ENCODE measurements at places on chromosomes 11 and 22.
A peak's percentile ranks its signal among the peaks of the same experiment; 100 is the strongest.

DNA sequence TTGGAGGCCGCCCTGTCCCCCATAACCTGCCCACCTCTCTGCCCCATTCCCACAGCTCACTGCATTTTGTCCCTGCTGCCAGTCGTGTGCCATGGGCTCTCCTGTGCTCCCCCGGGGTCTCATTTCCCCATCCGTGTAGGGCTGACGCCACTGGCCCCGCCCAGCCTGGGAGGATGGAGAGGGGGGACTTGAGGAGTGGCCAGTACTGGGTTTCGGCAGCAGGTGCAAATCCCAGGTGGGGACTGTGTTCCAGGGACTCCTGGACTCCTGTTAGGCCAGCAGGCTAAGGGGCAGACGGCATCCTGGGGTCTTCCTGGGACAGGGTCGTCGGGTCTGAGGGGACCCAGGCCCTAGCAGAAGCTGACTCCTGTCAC is 1.2 kb upstream of the MYO7A start:
- peak; percentile 72 for DNase-seq

GRCh38 chr11:47375546-47376085 is 2.7 kb downstream of the SPI1 start:
- no peak for DNase-seq

DNA sequence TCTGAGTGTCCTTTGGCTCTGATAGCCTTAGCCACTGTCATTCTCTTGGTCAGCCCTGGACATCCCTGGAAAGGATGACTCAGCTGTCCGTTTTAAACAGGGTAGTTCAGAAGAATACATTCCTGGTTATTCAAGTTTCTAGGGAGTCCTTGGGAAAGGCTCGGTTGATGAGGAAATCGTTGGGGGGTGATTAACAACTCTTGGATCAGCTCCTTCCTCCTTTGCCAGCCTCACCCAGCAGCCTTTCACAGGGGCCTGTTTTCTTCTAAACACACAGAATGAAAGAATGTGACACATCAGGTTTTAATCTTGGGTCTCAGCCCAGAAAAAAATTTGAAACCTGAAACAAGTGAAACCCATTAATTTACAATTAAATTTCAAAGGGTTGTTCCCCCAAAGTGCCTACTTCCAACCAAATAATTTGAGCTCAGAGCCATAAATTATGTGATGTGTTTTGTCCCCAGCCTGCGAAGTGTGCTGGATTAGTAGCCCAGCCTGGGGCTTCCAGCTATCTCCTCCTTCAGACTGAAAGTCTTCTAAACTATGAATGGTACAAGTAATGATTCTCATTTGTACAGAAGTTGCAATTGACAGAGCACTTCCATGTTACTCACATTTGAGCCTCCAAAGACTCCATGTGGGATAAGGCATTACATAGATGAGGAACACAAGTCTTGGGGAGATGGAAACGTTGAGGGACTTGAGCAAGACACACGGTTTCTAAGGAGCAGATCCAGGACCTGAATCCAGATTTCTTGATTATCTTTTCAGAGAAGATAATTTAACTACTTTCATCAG is 19.3 kb upstream of the MRGPRX2 start:
- no peak for DNase-seq

DNA sequence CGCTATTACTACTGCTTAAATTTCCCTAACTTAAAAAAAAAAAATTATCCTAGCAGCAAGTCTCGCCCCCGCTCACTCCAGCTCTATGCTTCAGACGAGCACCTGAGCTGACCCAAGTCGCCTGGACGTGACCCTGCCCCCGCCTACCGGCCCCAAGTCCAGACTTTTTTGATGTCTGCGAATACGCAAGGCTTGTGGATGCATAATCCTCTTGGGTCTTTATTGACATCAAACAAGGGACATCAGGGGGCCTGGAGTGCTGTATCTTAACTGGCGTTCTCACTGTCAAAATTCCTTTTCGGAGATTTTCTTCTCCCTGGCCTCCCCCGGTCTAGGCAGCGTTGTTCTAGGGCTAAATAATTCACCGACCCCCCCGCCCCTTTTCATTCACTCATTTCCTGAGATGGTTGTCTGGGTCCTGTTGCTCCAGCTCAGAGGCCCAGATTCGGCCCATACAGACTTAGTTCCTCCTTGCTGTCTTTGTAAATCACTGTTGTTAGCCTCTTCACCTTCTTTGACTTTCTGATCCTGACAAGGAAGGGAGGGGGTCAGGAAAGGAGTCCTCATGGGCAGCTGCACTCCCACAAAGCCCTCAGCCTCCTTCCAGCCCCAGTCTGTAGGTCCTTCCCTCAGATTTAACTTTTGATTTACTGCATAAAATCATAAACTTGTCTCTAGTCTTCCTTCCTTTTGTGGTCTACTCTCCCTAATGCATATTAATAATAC is 601 bp upstream of the LRP4 start:
- no peak for DNase-seq

DNA sequence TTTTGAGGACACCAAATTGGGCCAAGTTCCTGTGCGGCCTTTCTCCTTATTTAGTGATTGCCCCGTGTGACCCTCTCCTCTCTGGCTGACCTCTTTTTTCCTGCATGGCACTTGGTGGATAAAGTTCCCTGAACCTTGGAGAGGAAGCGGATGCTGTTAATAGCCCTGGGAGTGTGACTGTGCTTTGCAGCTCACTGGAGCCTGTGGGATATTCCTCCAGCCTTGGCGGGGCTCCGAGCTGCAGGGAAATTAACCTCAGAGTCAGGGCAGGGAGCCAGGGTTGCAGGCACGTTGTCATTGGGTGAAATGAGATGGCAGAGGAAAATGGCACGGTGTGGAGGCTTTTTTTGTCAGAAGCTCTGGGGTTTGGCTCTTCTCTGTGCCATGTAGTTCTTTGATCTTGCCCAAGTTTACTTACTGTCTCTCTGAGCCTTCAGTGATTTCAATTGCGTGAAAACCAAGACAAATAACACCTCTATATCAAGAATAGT is 965 bp downstream of the OR9Q1 start:
- DNase-seq, result no peak

DNA sequence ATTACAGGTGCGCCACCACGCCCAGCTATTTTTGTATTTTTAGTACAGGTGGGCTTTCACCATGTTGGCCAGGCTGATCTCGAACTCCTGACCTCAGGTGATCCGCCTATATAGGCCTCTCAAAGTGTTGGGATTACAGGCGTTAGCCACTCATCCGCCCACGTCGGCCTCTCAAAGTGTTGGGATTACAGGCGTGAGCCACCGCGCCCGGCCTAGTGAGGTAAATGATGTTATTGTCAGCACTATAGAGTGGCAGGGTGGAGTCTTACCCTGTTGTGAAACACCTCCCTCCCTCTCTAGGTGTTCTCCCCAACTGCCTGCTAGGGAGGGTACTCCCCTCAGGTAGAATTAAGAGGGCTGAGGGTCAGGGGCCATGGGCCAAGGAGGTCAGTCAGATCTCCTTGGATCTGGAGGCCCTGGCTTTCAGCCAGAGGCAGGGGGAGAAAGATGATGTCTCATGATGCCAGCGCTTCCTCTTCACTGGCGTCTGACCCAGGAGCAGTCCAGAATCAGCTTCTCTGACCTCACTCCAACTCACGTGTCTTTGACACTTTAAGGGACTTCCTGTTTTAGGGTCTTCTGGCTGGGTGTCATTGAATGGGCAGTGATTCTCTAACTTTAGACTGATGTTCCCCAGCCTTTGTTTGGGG is 2.0 kb downstream of the GGA1 start:
- DNase-seq, result no peak

GRCh38 chr11:41989823-41990380 is 530.5 kb upstream of the LRRC4C start:
- no peak for DNase-seq

GRCh38 chr11:70455354-70455753 is 57.0 kb downstream of the CTTN start:
- no peak for DNase-seq

DNA sequence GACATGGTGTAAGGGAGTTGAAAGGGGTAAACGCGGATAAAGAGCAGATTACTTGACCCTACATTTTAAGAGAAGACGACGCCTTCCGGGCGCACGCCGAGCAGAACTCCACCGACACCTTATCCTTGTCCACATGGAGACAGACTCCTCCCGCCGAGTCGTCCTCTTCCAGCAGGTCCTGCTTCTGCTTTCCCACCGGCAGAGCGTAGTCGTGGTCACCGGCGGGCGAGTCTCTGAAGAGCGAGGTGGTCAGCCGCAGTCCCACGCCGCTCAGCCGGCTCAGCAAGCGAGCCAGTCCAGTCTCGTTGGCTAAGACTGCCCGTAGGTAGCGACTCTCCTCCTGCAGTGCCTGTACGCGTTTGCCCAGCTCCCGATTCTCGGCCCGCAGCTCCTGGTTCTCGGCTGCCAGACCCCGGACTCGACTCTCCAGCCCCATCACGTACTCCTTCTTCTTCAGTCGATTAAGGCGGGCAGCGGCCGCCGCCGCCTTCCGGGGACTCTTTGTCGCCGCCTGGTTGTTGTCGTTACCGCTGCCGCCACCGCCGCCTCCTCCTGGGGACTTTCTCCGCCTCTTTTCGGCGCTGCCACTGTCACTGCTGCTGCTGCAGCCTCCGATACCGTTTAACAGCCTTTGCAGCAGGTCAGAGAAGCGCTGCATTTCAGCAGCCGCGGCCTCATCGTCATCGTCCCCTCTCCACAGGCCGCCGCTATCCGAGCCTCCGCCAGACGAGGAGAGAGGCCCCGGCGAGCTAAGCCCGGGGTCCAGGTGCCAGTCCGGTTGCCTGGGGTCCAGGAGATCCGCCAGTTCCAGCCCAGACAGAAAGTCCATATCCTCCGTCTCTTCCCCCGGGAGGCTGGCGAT is 945 bp downstream of the CREBZF start:
- DNase-seq, result peak; percentile 67

GRCh38 chr11:104713401-104713800 is 184.9 kb downstream of the CASP12 start:
- DNase-seq, result no peak

DNA sequence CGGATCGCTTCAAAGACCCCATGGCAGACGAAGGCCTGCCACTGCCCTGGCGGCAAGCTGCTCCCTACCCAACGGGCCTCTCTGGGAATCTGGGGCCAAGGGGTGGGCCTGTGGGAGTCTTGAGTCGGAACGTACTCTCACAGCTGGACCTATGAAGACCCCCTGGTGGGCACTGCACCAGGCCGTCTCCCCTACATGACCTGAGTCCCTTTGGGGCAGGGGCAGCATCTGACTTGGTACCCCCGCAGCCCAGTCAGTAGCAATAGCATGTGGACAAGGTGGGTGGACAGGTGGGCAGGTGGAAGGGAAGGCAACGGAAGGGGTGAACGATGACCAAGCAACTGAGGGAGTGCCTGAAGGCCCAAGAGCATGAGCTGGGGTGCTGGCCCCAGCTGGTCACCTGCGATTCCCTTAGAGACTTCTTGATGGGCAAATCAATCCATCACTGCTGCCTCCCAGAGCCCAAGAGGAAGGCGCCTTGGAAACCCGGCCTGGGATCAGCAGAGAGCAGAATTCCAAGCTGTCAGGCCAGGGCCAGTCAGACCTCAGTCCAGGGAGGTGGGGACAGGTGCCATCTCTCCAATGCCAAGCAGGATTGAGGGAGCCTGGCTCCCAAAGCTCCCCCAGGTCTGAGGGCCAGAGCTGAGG is 35.3 kb downstream of the ARAP1 start:
- no peak for DNase-seq

GRCh38 chr11:4459500-4459899 is 10.4 kb downstream of the OR52K2 start:
- no peak for DNase-seq

- DNase-seq, result no peak
Observed at GRCh38 chr11:108926841-108927577, 262.1 kb downstream of the DDX10 start.

GRCh38 chr11:100849901-100850235 is 162.8 kb downstream of the ARHGAP42 start:
- DNase-seq, result no peak

- DNase-seq, result no peak
Observed at GRCh38 chr22:41731609-41732008, 32.3 kb downstream of the MEI1 start.

DNA sequence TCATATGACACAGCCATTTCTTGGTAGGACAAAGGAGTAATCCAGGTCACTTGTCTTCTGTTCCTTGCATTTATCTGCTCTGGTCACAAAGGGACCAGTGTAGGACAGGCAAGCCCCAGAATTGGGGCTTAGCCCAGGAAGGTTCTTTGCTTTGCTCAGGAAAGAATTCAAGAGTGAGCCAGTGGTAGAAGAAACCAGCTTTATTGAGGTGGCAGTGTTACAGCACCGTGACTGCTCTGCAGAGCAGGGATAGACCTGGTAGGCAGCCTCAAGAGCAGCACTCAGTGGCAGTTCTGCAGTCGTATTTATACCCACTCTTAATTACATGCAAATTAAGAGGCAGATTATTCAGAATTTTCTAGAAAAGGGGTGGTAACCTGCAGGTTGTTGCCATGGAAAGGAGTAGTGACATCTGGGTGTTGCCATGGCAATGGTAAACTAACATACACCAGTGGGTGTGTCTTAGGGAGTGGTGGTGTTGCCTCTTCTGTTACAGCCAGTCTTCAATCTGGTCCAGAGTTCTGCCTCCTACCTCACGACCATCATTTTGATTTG is 84.9 kb upstream of the RAB1B start:
- no peak for DNase-seq

GRCh38 chr11:116950210-116950609 is 112.8 kb upstream of the APOA1 start:
- no peak for DNase-seq

DNA sequence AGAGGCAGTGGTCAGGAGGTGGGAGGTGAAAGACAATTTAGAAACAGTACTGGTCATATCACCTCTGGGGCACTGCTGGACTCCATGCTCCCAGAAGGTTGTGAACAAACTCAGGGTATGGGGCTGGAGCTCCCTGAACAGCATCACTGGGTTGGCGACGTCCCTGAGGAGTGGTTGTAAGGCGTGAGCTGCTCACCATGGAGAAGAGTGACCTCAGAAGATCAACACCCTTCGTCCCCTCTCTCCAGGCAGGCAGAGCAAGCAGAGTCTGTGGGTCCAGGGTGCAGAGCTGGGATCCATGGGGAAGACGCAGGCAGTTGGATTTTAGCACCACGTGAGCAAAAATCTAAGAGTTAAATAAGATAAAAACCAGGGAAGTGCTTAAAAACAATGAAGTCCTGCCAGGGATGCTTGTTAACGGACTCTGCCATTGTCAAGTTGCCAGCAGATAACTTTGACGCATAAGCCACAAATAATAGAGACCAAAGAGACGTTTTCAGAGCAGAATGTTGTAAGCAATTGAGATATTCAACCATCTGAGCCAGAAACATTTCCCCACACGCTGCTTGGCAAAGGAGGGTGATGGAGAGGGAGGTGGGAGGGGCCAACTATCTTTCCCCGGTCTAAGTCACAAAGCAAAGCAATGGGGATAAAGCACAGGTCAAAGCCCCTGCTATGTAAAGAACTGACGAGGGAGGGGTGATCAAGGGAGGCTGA is 13.6 kb downstream of the PNPLA5 start:
- DNase-seq, result no peak

- DNase-seq, result no peak
Observed at GRCh38 chr11:129989149-129989813, 13.4 kb downstream of the PRDM10 start.

DNA sequence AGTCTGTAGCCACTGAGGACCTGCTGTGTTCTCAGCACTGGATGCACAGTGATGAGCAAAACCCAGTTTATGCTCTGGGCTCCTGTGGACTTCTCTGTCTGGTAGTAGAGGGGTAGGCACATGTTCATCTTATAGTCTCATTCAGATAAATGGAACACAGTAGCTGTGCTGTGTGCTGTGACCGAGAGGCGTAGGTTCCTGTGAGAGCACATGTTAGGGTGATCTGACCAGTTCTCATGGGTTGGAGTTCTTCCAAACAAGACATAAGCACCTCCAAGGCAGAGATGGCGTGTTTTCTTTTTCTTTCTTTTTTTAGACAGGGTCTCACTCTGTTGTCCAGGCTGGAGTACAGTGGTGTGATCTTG is 154.8 kb upstream of the RASSF10 start:
- DNase-seq, result no peak

GRCh38 chr11:75347781-75348566 is 3.5 kb downstream of the ARRB1 start:
- peak; percentile 83 for DNase-seq

GRCh38 chr22:29820961-29821290 is 17.1 kb downstream of the ASCC2 start:
- DNase-seq, result no peak
